NCI-H1105 treated with DMSO at 0.1 percent for 48 hours (cell line): ENCODE measurements at places on chromosomes 2 and 18.

GRCh38 chr2:232269867-232270266, 108.7 kb upstream of the ALPP start:
- no peak for DNase-seq

GRCh38 chr2:44759823-44760222, 181.7 kb upstream of the SIX3 start:
- no peak for DNase-seq

- DNase-seq: no peak
These were observed 63.6 kb upstream of the SH3RF3 start for GRCh38 chr2:109065391-109065734.

DNA sequence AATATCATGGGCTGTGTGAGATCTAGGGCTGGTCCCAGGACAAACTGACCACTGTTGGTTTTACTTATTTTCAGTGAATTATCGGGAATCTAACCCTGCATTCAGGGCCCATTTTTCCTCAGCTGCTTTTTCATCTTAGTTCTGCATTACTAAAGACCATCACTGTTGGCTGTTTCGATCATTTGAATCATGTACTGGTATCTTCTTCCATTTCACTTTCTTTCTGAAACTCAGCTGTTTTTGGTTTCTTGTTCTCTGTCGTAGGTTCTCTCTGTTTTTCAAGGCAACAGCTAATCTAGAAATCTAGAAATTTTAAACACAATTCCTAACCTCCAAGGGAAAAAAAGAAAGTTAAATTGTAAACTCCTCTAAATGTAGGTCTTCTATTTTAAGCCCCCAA, 159.9 kb upstream of the SESTD1 start:
- no peak for DNase-seq
